Tibial nerve (tissue), 4 donors: ENCODE measurements at places on chromosomes 12 and 14. TPM values are rescaled to one million over a fixed set of nuclear protein-coding genes. Genes with fewer than 3 reads are reported as not detected.

The FAM186B gene
- total RNA-seq, result 0.44 TPM

The TSPAN11 gene
- total RNA-seq, result 10.7 TPM

- H3K4me1 ChIP-seq, result no peaks in the 10 kb centered on the region
- H3K27me3 ChIP-seq, result no peaks in the 10 kb centered on the region
- no peaks in the 10 kb centered on the region for H3K36me3 ChIP-seq
- H3K27ac ChIP-seq, result no peak overlapping the region
- H3K4me3 ChIP-seq, result no peak overlapping the region
Observed at GRCh38 chr14:19754172-19754571, 10.8 kb downstream of the OR4Q3 start.

DNA sequence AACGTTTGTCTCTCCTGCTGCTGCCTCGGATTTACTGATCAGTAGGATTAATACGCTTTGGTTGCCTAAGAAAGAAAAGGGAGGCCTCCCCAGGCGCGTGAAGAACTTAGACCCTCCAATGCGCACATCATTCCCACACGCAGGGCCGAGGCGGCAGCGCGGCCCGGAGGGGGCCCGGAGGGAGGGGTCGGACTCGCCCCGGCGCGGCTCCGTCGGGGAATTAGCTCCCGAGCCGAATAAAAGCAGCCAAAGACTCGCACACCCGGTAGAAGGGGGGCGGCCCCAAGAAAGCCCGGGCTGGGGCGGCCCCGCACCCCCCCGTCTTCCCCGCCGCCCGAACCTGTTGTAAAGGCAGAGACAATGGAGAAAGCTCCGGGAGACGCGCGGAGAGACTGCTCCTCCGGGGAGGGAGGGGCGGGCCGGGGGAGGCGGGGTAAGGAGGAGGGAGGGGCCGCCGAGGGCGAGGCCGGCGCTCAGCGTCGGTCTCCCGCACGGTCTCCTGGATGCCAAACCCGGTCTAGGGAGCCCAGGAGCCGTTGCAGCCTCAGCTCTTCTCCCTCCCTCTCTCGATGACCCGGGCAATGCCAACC, at the start of gene NELL2:
TSS of gene NELL2 (minus strand) at position 362 of the 590 bp plus-strand sequence. CDS start 446 bp downstream, outside the sequence.
- H3K27me3 ChIP-seq, result peaks cover 32% of the 10 kb centered on the region
- H3K27ac ChIP-seq, result no peak within 1 kb of the TSS
- peak within 1 kb of the TSS; percentile 53 for H3K4me3 ChIP-seq
- no peak for DNase-seq
- H3K4me1 ChIP-seq, result peaks cover 9% of the 10 kb centered on the region
- H3K36me3 ChIP-seq, result no peaks in the 10 kb centered on the region

- H3K36me3 ChIP-seq, result no peaks in the 10 kb centered on the region
- H3K27ac ChIP-seq, result peak overlapping the region; percentile 91
- DNase-seq, result peak; percentile 67
- H3K4me1 ChIP-seq, result peaks cover 52% of the 10 kb centered on the region
- H3K27me3 ChIP-seq, result no peaks in the 10 kb centered on the region
- no peak overlapping the region for H3K4me3 ChIP-seq
Observed at GRCh38 chr14:76917158-76917596, 91.0 kb downstream of the LRRC74A start.
